Left hindlimb (tissue), 1 donor: ENCODE measurements at places on chromosomes 2 and 18.
A peak's percentile ranks its signal among the peaks of the same experiment; 100 is the strongest.

GRCh38 chr18:12679183-12679786 is 21.4 kb upstream of the SPIRE1 start:
- DNase-seq = peak; percentile 67

- DNase-seq = no peak
These were observed 6.1 kb upstream of the OTOF start for GRCh38 chr2:26483957-26484565.

DNA sequence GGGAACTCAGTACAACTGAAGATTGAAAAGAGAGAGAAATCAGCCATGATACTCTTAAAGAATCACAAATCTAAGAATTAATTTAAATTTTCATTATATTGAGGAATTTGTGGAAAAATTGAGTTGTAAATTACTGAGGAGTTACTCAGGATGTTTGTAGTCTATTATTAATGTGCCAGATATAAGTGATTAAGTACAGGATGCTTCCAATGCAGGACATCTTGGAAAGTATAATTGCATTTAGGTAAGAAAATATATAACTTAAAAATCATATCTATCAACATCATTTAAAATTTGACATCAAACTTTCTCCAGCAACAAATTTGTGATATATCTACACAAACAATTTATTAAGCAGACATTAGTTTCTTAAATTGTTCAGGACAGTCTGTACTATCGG is 1.3 kb downstream of the CALCRL start:
- no peak for DNase-seq

- DNase-seq = no peak
These were observed 14.1 kb downstream of the ADD2 start for GRCh38 chr2:70753902-70754301.

DNA sequence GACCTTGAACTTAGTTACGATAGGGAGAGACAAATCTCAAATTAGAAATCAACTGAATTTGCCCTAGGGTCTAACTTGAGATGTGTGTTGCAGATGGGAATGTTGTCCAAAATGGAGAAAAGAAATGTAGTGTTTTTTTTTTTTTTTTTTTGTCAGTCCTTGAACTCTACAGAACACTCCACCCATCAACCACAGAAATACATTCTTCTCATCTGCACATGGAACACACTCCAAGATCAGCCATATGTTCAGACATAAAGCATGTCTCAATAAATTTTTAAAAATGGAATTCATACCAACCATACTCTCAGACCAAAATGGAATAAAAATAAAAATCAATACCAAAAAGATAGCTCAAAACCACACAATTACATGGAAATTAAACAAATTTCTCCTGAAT is 526.5 kb downstream of the FBXO15 start:
- no peak for DNase-seq

- DNase-seq = no peak
These were observed 19.6 kb downstream of the CHN1 start for GRCh38 chr2:174985614-174986013.
